Suppressor macrophage treated with lipopolysaccharide for 4 hours (primary cell): ENCODE measurements at places on chromosomes 7 and 10.

- no peak for DNase-seq
These were observed 370 bp downstream of the TMEM60 start for GRCh38 chr7:77797734-77798393.

DNA sequence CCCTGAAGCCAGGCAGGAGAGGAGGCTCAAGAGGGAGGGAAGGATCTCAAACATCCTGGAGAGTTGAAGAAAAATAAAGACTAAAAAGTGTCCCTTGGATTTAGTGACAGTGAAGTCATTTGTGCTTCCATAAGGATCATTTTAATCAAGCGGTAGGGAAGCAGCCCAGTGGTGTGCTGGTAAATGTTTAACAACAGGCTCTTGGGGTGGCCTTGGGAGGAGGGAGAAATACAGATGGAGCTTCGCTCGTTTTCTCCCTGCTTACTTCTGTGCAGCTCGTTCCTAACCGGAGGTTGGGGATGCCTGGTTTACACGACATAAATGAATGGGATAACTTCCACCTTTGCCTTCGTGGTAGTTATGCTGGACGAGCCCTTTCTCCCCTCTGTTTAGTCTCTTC, 140.0 kb downstream of the CAMK1D start:
- DNase-seq = no peak

- DNase-seq = no peak
These were observed 270.7 kb downstream of the ADRA2A start for GRCh38 chr10:111347386-111348013.

GRCh38 chr10:129971381-129972144, 7.5 kb upstream of the EBF3 start:
- peak; percentile 65 for DNase-seq

GRCh38 chr7:70793821-70794220, 338.1 kb upstream of the GALNT17 start:
- no peak for DNase-seq
